ENCODE measurements at places on chromosomes 5 and 9.

DNA sequence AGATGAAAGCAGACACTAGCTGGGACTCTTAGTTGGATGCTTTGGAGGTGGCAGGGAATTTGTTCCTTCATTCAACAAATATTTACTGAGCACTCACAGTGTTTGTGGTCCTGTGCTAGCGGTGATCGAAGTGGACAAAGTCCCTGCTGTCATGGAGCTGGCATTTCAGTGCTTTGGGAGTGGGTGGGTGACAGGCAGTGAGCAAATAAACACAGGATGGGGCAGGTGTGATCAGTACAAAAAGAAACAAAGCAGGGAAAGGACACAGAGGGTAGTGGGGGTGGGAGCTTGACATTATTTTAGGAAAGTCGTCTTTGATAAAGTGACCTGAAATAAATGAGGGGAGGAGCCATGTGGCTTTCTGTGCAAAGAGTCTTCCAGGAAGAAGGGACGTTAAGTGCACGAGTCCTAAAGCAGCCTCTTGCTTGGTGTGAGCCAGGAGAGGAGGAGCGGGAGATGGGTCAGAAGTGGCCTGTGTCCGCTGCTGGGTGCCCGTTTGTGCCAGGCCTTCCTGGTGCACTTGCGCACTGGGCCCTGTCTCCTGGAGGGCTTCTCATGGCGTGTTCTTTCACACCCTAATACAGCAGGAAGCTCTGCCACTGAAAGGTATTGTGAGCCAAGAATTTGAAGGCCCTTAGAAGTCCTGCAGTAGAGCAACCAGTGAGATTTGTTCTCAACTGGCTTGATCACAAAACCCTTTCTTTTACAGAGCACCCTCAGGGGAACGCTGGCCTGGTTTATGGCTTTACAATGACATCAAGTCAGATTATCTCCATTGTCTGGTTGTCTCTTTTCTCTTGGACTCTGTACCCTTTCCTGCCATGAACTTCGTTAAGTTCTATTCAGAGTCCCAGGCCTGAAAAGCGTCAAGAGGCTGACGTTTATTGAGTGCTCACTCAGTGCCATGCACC is 14.8 kb downstream of the NDST1 start:
- DNase-seq, result no peak

GRCh38 chr9:38051780-38052546 is 17.1 kb downstream of the SHB start:
- no peak for DNase-seq

DNA sequence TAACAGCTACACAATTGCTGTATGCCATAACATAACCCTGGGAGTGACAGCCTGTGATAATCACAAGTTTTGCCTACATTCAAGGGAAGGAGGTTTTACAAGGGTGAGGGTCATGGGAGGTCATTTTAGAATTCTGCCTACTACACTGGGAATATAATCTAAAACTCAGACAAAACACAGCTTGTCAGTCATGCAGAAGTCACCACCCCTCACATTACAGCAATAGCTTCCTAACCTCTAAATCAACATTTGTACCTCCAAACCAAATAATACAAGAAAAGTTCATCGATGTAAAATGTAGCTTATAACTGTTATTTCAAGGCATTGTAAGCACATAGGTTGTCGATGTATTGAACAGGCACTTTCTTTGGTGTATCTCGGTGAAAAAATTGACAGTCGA is 139.0 kb downstream of the FAM114A2 start:
- no peak for DNase-seq

GRCh38 chr5:140049205-140049604 is 6.1 kb upstream of the NRG2 start:
- no peak for DNase-seq

- no peak for DNase-seq
These were observed 3.6 kb upstream of the IL3 start for GRCh38 chr5:132056610-132057497.

DNA sequence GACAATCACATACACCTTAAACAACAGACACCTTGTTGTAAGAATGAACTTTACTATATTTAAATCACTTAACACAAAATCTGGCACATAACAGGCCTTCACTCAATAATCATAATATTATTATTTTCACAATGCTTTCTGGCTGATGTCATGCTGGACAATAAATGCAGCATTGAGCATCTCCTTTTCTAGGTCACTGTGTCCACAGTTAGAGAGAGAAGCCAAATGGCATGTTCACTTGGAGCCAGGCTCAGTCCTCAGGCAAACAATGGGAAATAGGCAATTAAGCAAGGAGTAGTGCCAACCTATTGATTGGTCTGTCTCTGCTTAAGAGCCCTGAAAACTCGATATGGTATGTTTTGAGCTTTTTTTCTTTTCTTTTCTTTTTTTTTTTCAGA is 50.6 kb upstream of the KLF4 start:
- DNase-seq, result no peak

GRCh38 chr5:55692509-55692908 is 19.6 kb downstream of the SLC38A9 start:
- no peak for DNase-seq

DNA sequence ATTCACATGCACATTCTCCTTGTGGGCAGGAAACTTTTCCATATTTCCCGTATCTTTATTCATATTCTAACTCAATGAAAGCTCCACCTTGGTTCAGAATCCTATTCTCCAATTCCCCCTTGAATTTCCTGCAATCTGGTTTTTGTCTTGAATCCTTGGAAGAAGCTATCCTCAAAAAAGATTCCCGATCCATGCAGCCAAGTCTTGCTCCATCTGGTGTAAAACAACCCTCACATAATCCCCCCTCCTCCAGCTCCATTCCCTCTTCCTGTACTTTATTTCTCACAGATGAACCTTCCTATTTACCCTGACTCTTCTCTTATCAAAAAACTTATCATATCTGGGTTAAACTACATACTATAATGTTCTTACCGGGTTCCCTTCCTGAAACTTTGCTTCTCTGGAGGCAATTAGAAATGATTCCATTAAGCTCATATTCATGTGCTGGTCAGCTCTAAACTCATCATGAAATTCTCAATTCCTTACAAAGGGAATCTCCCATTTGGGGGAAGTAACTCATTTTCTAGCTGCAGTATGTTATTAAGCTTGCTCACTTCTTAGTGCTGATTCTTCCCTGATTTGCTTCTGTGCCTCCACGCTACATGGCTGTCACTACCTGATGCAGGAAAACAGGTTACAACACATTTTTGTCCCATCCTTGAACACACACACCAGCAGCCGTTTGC is 81.7 kb downstream of the GNAQ start:
- DNase-seq, result no peak

Data from activated CD4-positive, alpha-beta T cell treated with anti-CD3 and anti-CD28 coated beads, Interleukin-2, amount 10 ng/mL, durations not matched to agents 7 days and 5 days (primary cell).